GM23248 (cell line): ENCODE measurements at places on chromosomes 3 and 15.
A peak's percentile ranks its signal among the peaks of the same experiment; 100 is the strongest.

DNA sequence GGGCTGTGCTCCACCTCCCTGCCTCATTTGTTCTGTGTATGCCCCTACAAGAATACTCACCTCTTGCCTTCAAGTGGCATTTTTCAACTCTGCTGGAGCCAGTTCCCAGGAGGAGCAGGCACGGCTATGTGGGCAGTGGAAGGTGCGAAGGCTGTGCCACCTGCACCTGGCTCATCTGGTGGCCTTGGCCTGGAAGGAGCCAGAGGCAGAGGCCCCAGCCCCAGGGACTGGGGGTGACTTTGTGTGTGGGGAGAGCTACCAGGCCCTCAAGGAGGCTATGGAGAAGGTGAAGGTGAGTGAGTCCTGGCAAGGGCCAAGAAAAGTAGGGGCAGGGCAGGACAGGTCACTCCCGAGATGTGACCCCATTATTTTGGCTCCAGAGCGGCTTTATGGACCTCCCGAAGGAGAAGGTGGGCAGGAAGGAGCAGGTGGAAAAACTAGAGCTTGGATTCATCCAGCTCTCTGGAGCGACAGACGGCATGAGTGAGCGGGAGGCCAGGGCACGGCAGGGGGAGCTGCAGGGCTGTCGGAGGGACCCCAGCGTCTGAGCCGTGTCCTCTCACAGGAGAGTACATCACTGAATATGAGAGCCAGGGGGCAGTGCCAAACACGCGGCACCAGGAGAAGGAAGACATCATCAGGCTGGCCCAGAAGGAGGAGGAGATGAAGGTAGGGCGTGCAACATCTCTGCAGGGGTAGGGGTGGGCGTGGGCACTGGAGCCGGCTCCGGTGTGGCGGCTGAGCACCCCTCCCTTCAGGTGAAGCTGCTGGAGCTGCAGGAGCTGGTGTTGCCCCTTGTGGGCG, 57.3 kb upstream of the UBE2Q2 start:
- peak; percentile 35 for DNase-seq

GRCh38 chr15:30997270-30997669, 5.8 kb upstream of the MTMR10 start:
- no peak for DNase-seq

DNA sequence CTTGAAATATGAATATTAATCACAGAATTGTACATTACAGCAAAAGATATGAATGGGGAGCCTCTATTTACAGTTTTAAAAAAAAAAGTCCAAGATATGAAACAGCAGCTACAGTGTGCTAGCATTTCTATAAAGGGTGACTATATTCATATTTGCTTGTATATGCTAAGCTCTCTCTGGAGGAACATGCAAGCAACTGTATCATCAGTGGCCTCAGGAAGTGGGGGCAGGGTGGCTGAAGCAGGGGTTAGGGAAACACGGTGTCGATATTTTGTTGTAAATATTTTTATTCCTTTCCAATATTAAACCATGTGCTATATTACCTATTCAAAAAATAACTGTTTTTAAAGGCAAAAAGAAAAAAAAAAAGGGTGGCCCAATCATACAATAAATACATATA, 2.3 kb downstream of the UACA start:
- no peak for DNase-seq

DNA sequence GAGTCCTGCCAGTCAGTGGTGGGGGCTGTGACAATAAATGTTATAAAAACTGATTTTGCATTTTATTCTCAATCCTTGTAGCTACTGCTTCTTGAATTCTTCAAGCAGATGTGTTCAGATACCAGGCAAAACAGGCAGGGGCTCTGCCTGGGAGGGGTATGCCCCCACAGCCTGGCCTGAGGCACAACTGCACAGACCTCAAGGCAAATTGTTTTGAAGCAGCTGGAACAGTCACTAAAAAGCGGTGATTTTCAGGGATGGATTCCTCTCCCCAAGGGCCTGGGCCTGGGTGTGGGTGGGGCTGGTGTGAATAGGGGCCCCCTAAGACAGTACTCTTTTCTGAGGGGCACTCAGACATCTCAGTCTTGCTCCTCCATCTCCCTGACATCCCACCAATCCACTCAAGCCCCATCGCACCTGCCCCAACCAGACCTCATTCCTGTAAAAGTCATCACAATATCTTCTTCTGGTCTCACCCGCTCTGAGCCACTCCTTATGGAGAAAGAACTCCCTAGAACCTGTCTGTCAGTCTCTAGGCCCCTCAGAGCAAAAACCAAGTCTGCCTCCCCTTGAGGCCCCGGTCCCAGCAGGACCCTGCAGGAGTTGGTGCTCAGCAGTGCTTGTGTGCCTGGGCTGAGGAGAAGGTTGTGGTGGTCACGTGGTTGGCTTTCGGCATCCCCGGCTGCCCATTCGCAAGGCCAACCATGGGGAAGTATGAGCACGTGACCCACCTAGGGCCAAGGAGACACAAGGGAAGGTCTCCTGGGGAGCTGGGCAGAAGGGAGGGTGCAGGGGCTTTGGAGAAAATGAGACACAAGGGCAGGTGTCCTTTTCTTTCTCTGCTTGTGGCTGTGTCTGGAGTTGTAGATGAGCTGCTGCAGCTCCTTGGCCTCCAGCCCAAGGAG, 2.9 kb upstream of the PSTPIP1 start:
- no peak for DNase-seq

DNA sequence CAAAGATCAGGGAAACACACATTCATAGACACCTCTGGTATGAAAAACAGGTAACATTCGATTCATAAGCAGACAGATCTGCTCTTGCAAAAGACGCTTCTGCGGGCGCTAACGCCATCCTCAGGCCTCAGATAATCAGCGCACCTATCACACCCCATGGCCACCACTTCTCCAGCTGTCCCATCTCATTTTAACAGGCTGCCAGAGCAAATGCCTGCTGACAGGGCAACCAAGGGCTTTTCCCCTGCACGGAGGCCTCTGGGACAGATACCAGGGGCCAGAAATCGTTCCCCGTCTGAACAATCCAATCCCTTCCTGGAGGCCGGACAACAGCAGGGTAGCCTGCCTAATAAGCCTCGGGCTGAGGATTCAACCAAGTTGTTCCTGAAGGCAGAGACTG, 15.2 kb downstream of the ABCC5 start:
- no peak for DNase-seq

GRCh38 chr3:137062250-137062649, 104.5 kb downstream of the IL20RB start:
- no peak for DNase-seq

DNA sequence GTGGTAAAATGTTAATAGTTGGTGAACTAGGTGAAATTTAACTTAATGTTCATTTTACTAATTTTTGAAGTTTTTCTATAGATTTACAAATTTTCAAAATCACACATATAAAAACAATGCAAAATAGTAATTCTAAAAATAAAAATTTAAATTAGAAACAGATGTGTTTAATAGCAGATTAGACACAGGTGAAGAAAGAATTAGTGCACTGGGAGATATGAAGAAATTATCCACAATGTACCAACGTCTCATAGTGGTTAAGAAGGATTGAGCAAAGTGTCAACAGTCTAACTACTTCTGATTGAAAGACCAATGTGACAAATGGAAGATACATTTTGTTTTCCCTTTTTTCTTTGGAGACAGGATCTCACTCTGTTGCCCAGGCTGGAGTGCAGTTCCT, 26.5 kb downstream of the SPG11 start:
- peak; percentile 4 for DNase-seq

- peak; percentile 67 for DNase-seq
Observed at GRCh38 chr3:133570937-133571320, 2.6 kb upstream of the CDV3 start.

DNA sequence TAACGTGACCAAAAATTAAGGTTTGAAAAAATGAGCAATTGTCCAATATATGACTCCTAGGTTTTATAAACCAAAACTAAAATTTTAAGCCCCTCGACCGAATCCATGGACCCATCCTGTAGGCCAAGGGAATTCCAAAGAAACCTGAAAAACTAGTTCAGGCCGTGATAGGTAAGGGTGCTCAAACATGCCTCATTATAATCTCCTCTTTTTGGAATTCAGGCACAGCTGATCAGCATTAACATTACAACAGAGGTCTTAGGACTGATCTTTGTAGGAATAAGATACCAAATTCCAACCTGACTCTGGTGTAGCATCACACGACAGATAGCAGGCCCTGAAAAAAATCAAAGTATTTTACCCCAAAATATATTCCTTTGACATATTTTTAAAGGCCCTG, 155.7 kb downstream of the NEK10 start:
- DNase-seq: no peak

- DNase-seq: no peak
Observed at GRCh38 chr15:67883234-67883773, 43.5 kb upstream of the RNU6-1 start.

DNA sequence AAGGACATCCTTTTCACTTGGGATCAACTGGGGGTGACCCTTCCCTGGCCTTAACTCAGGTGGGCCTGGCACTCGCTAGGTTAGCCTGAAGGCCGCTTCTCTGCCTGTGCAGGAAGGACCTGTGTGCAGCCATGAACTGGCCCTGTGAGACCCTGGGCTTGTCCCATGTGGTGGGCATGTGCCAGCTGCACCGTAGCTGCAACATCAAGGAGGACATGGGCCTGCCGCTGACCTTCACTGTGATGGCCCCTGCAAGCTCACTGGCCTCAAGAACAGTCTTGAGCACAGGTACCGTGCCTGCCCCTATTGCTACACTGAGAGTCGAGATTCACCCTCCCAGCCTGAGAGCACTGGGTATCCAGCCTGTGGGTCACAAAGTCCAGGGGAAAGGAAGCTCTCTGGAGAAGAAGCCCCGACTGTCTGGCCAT, 43.0 kb downstream of the SAXO2 start:
- DNase-seq: no peak

DNA sequence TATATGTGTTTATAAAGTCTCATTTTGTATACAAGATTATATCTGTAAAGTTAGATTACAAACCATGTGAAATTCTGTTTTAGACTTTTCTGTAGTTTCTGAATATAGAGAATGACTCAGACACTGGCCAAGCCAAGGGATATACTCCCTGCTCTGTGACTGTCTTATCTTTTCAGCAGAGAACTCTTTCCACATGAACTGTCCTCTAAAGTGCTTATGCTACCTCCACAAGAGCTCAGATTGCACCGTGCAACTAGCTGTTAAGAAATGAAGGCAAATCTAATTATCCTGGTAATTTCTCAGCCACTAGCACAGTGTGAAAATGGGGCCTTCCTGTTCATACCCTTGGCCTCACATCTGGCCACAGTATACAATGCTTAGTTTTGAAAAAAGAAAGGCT, 44.3 kb upstream of the CPNE4 start:
- peak; percentile 33 for DNase-seq

GRCh38 chr3:151460228-151460627, 633 bp downstream of the IGSF10 start:
- peak; percentile 50 for DNase-seq
